ENCODE measurements at places on chromosomes 6 and 20. TPM values are rescaled to one million over a fixed set of nuclear protein-coding genes. Genes with fewer than 3 reads are reported as not detected.

DUSP15 gene
- not detected for total RNA-seq

GRCh38 chr6:118551063-118552053 lies 3.3 kb downstream of the PLN start:
- no peaks in the 10 kb centered on the region for H3K36me3 ChIP-seq
- no peaks in the 10 kb centered on the region for H3K4me1 ChIP-seq
- H3K27me3 ChIP-seq, result no peaks in the 10 kb centered on the region
- no peak overlapping the region for H3K4me3 ChIP-seq

DNA sequence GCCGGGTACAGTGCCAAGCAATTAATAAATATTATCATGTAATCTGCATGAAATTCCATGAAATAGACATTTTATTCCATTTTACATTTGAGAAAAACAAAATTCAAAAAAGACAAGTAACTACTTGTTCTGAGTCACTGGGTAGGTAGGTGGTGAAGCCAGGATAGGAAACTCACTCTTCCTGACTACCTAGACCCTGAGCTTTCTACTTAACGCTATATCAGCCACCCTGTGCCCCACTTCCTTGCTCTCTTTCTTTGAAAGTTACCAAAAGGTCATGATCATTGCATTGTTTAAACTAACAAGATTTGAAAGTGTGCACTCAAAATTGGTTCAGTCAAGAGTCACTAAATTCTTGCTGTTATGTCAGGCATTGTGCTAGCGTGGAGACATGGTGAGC lies 235.7 kb downstream of the CD83 start:
- no peaks in the 10 kb centered on the region for H3K27me3 ChIP-seq
- no peaks in the 10 kb centered on the region for H3K36me3 ChIP-seq
- no peak overlapping the region for H3K4me3 ChIP-seq
- no peak for DNase-seq
- H3K27ac ChIP-seq, result no peak overlapping the region
- no peaks in the 10 kb centered on the region for H3K4me1 ChIP-seq

GRCh38 chr20:12936524-12936923 lies 72.2 kb upstream of the SPTLC3 start:
- H3K4me1 ChIP-seq, result no peaks in the 10 kb centered on the region
- no peaks in the 10 kb centered on the region for H3K27me3 ChIP-seq

GRCh38 chr6:36123270-36124139 lies 6.8 kb upstream of the MAPK13 start:
- H3K36me3 ChIP-seq, result no peaks in the 10 kb centered on the region
- peak overlapping the region; percentile 90 for H3K27ac ChIP-seq
- peaks cover 75% of the 10 kb centered on the region for H3K4me1 ChIP-seq
- peak overlapping the region; percentile 11 for H3K4me3 ChIP-seq
- DNase-seq, result peak; percentile 74
- no peaks in the 10 kb centered on the region for H3K27me3 ChIP-seq
